ENCODE measurements at places on chromosomes 2 and 18. TPM values are rescaled to one million over a fixed set of nuclear protein-coding genes. Genes with fewer than 3 reads are reported as not detected.

- DNase-seq = no peak
Measured at GRCh38 chr2:129117434-129117833, 798.8 kb upstream of the HS6ST1 start.

GRCh38 chr18:2874765-2875164 is 28.0 kb downstream of the EMILIN2 start:
- DNase-seq = no peak

- peak; percentile 53 for DNase-seq
Measured at GRCh38 chr18:74597034-74597661, 522 bp upstream of the ZNF407 start.

- no peak for DNase-seq
Measured at GRCh38 chr18:51195086-51195450, 2.4 kb downstream of the MEX3C start.

DNA sequence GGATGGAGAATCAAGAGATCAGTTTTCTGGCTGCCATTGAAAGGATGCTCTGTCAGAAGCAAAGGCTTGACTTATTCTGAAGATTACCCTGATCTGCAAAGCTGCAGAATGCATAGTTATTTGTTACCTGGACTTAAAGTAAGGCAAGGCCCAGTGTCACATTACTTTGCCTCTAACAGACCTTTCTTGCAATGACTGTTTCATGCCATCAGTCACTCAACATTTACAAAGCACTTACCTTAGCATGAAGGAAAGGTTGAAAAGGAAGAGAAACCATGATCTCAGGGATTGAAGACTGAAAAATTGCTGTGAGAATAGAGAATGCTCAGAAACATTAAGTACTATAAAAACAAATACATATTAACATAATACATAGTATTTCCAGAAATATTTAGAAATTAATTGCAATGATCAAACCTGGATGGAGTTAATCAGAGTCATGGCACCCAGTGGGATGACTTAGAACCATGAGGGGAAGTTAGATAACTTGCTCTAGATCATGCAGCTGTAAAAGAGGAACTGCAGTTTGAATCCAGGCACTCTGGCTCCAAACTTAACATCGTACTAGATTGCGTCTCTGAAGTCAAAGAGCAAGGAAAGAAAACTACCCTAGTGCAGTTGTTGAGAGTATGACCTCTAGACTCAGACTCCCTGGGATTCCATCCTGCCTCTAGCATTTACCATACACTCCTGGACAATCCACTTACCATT is 26.5 kb upstream of the FAM117B start:
- DNase-seq = no peak

- no peak for DNase-seq
Measured at GRCh38 chr18:6058941-6059340, 163.6 kb upstream of the TMEM200C start.

CDCA7 gene
- 12.1 TPM for polyA plus RNA-seq

SLC5A7 gene
- 0.09 TPM for polyA plus RNA-seq

GBX2 gene
- polyA plus RNA-seq = not detected

MATN3 gene
- 1.6 TPM for polyA plus RNA-seq

TNP1 gene
- not detected for polyA plus RNA-seq

DSG1 gene
- polyA plus RNA-seq = not detected
